Fibroblast of skin of scalp (primary cell): ENCODE measurements at places on chromosomes 4 and X.

DNA sequence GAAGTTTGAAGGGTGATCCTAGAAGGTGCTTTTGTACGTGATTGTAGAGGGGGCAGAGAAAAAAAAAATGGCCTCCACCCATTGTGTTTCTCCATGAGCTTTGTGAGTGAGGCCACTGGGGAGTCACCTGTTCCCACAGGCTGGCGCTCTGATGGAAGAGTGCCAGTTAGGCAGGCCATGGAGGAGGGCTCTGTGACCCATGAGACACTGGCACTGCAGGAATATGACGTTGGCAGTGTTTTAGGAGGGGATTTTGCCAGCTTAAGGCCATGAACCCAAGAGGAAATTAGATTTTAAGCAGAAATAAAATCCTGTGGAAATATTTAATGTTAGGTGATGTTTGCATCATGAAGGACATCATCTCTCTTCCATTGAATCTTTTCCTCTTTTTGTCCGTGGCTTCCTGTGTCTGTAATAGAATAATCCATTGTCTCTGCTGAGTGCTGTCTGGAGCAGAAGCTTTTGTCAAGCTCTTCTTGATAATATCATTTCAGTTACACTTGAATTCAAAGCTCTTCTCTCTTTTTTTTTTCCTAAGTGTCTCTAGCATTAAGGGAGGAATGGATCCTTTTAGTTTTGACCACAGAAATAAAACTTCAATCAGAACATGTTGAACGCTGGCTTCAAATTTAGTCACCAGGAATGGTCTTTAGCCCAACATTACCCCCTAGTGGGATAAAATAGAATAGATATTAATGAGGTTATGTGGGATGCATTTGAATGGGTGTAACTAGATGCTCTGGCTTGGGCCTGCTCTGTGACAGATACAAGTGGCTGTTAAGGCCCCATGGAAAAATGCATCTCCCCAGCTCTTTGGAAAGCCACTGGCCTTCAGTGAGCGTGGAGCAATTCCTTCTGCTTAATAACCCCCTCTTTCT lies 41.0 kb upstream of the UCP1 start:
- DNase-seq = peak; percentile 56

- no peak for DNase-seq
These were observed 241.1 kb upstream of the TLL1 start for GRCh38 chr4:165631912-165632311.

DNA sequence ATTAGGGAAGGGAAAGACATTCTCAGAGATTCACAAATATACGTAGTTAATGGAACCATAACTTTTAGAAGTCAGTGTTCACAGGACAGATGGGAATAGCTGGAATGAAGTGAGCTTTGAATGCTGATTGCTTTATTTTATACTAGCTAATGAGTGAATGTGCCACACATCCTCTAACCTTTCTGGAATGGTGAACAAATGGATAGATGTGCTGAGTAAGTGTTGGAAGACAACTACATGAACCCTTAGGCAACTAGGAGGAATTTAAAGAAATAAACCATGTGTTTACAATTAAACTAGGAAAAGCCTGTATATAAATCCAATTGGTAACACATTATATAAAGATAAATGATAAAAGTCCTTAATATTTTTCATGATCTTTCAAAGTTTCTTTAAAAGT lies 91.6 kb upstream of the LIMCH1 start:
- no peak for DNase-seq

DNA sequence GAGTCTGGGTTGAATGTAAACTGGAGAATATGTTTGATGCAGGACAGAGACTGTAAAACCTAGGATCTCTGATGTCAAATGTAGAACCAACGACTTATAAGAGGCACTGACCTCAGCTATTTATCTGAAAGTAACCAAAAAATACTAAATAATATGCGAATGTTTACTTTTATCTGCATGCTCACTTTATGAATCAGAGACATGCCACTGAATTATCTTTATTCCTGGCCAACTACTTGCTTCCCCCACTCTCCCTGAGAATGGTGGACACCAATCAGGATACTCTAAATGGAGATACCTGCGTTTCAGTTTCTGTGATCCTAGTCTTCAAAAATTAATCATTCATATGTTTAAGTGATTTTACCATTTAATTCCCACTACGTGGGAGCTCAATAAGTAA lies 1038.4 kb upstream of the PABPC4L start:
- DNase-seq = no peak

GRCh38 chrX:154486396-154487207 lies at the start of gene UBL4A:
Gene UBL4A, minus strand, starts transcription at chrX:154486615. Its CDS starts 31 bp downstream, at chrX:154486584.
- peak; percentile 49 for DNase-seq

- no peak for DNase-seq
These were observed 30.2 kb downstream of the NEK1 start for GRCh38 chr4:169582203-169582602.

DNA sequence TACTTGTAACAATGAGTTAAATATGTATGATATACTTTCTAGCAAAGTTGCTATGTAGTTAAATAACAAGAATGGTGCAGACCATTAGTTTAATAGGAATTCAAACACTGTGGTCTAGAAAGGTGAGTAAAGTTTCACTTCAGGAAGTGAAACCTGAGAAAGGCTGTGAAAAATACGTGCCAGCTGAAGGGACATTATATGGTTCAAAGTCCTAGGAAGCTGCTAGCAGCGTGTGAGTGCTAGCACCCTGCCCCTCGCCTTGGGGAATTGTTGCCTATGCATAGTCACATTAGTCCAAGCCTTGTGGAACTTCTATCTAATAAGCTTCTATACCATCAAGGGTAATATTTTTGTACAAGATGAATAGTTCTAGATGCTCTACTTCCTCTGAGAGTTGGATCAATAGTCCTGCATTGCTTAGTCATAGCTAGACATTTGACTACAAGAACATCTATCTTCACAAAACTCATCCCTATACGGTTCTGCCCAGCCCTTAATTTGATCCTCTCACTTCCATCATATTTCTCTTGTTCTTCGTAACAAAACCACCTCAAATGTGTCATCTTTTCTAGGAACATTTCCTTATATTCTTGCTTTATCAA lies 45.8 kb upstream of the ARSJ start:
- no peak for DNase-seq

GRCh38 chrX:44898411-44899221 lies 25.6 kb downstream of the KDM6A start:
- no peak for DNase-seq

- DNase-seq = no peak
These were observed 36.7 kb upstream of the PAGE4 start for GRCh38 chrX:49792376-49792775.

DNA sequence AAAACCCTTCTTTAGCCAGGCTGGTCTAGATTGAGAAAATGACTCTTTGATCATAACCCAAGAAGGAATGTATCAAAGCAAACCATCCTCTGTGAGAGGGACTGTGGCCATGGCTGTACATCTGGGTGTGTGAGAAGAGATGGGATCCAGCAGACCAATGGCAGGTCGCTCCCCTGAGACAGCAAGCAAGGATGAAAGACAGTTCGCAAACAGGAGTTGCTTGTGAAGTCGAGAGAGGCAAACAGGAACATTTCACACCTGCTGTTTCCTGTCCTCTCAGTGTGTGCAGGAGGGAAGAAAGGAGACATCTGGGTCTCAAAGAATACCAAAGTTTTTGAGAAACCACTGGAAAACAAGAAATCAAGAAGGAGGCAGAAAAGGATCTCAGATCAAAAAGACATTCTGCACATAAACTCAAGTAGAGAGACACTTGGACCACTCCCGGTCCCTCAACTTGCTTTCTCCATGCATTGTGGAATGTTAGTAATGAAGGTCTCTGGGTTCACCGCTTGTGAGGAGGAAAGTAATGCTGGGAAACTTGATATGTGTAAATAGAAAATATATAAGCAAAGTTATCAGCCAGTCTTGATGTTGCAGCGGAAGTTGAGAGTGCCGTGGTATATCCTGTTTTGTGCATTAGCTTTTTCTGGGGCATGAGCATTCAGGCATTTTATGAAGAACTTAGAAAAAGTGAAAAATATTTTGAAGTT lies 327.5 kb downstream of the BMPR1B start:
- no peak for DNase-seq

GRCh38 chr4:91113130-91113706 lies 986.0 kb downstream of the CCSER1 start:
- peak; percentile 17 for DNase-seq

DNA sequence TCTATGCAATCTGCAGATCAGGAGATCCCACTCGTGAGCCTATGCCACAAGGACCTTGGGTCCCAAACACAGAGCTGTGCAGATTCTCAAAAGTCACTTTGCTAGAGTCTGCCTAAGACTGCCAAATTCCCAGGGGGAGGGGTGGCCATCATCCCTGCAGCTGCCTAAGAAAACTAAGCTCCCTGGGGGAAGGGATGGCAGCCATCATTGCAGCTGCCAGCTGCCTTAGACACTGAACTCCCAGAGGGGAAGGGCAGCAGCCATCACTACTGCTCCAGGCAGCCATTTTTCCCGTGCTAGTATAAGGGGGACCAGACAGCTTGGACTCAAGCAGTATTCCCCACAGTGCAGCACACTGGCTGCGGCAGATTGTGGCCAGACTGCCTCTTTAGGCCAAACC lies 156.9 kb downstream of the NKX6-1 start:
- no peak for DNase-seq

DNA sequence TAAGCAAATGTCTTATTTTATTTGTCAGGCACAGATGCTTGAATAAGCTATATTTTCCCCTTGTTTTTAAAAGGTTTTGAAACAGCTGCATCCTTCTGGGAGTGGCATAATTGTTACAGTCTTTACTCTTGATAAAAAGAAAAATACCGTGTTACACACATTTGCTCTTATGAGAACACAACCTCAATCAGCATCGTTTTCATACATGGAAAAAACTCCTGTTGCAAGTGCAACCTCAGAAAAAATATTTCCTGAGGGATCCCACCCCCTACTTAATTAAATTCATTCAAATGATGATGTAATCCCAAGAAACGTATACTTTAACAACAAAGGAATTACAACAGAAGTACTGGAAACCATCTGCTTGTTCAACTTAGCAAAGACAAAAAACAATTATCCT lies 58.6 kb downstream of the SMAD1 start:
- DNase-seq = peak; percentile 65

- DNase-seq = no peak
These were observed 1.8 kb upstream of the EXOSC9 start for GRCh38 chr4:121799208-121799823.

GRCh38 chrX:20538974-20539373 lies 272.3 kb upstream of the RPS6KA3 start:
- DNase-seq = no peak
